ENCODE measurements at places on chromosomes 2 and 18.

DNA sequence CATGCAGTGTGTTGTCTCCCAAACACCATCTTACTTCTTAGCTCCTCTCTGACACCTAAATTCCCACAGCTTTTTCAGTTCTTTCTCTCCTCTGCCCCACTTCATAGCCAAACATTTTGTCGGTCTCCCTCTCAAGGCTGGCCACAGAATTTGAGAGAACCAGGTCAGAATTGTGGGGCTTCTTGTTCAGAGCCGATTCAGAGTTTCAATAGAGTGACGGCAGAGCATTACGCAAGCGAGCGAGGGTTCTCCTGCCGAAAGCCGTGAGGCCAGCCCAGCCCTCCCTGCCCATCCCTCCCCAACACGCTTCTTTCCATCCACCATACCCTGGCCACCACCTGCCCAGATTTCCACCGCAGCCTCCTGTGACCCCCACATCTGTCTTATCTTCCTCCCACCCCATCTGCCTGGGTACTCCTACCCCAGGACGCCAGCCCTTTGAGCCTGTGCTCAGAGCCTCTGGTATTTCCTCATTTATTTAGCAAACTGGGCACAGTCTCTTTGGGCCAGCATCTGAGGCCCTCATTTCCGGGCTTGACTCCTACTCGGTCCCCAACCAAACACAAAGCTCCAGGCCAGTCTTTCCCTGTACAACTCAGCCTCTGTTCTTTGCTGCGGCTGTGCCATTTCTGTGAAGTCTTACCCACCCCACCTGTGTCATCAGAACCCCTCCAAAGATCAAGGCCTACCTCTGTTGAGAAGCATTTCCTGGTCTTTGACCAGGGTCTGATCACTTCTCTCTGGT is 70.0 kb upstream of the MAP4K4 start:
- no peak for DNase-seq

DNA sequence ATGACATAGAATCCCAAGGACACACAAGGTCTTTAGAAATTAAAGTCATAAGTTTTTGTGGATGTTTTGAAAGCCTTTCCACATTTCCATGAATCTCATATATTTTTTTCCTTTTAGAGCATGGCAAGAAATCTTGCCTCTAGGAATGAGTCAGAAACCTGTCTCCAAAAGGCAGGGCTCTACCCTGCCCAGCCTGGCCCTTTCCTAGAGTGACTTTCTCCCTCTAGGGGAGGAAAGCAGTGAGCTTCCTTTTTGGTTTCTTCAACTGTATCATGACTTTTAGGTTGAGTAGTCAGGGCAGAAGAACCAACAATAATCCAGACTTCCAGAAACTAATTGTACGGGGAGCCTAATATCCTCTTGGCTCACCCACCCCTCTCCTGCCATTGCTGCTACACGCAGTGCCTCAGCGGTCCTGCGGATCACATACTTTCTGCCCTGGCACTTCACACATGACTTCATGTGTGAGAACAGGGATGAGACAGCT is 300.3 kb downstream of the AGPS start:
- DNase-seq, result no peak

DNA sequence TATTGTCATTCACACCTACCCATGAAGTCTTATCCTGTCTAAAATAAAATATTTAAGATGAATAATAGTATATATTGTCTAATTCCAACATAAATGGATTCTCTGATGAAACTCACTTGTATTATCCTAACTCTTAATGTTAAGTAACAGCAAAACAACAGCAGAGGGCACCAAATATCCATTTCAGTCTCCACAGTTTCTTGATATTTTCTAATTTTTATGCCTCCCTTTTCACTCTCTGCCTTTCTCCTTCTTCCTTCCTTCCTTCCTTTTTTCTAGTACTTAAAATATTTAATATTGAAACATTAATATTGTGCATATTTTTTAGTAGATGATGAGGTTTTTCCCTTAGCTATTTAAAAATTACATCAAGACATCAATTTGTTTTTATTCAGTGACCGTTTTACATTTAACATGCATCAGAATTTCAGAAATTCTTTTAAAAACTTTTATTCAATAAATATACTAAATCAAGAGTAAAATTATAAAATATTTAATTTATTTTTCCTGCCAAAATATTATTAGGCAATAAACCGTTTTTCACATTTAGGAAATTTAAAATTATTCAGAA is 97.6 kb downstream of the WDR7 start:
- DNase-seq, result no peak

DNA sequence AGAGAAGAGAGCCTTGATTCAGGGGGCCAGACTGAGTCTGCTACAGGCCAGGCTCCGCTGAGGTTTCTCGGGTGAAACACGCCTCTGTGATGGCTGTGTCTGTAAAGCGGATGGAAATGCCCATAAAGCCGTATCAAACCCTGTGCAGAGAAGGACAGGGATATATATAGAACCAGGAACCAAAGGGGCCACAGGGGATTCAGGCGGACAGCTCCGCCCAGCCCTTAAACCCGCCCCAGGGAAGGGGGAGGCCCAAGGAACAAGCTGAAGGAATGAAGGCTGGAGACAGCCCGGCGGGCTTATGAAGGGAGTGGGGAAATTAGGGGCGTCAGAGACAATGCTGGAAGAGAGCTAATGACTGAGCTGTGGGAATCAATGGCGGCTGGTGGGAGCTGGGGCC is 42.1 kb downstream of the NHEJ1 start:
- DNase-seq, result no peak

- no peak for DNase-seq
Observed at GRCh38 chr2:6945821-6946220, 28.6 kb downstream of the RNF144A start.

All from stimulated activated CD4-positive, alpha-beta T cell treated with anti-CD3 and anti-CD28 coated beads, TNF-alpha, amount 100 ng/mL, for 1 hour (primary cell).